ENCODE measurements at places on chromosomes 5 and 9. TPM values are rescaled to one million over a fixed set of nuclear protein-coding genes. Genes with fewer than 3 reads are reported as not detected.
A peak's percentile ranks its signal among the peaks of the same experiment; 100 is the strongest.

ACTBL2 gene
- 0.47 TPM for total RNA-seq

SMIM3 gene
- 4.4 TPM for total RNA-seq

ZFP37 gene
- total RNA-seq: 1.2 TPM

IFNK gene
- total RNA-seq: not detected

ZNF483 gene
- not detected for total RNA-seq

SLC30A5 gene
- total RNA-seq: 85.9 TPM

HTR1A gene
- total RNA-seq: not detected

CDHR2 gene
- total RNA-seq: not detected

SPINK4 gene
- total RNA-seq: not detected

DNA sequence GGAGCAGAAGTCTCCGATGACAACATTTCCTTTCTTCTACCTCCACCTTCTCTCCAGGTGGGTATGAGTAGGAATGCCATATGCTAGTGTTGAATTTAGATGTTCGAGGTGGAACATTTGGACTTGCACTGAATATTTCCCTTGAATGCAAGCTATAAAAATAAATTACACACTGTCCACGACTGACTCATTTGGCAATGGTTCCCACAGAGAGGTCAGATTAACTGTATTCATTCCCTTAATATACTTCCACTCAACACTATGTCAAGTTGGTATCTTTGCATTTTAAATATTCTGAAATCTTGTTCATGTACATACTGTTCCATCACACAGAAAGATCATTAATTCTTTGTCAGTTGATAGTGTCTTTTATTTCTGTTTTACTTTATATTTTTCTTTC lies 222.6 kb upstream of the PIK3R1 start:
- no peak for DNase-seq

DNA sequence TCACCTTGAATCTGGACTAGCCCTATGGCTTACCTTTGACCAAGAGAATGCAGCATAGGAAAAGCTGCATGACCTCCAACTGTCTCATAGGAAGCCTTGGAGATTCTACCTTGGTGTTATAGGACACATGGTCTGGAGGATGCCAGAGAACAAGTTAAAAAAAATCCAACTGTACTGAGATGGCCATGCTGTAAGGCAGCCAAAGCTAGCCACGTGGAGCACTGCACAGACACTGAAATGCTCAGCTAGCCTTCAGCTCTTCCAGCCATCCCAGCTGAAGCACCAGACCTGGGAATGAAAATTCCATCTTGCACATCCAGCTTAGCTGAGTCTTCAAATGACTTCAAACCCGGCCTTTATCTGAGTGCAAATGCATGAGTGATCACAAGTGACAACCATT lies 6.0 kb upstream of the GRAMD2B start:
- no peak for DNase-seq

DNA sequence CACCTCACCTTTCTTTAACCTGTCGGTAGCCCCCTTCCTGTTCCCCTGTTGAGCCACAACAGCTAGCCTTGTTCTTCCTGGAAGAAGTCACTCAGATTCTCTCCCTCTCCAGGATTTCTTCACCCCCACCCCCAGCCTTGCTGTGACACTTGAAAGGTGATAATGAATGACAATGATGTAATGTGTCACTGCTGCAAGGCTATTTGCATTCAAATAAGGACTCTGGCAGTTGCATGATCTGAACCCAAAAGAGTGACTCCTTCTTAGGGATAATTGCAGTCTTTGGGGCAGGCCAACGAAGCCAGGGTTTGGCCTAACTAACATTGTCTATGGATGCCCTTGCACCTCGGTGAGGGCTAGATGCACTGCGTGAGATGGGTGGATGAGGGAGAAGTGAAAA lies 154.4 kb upstream of the CLINT1 start:
- DNase-seq: no peak

DNA sequence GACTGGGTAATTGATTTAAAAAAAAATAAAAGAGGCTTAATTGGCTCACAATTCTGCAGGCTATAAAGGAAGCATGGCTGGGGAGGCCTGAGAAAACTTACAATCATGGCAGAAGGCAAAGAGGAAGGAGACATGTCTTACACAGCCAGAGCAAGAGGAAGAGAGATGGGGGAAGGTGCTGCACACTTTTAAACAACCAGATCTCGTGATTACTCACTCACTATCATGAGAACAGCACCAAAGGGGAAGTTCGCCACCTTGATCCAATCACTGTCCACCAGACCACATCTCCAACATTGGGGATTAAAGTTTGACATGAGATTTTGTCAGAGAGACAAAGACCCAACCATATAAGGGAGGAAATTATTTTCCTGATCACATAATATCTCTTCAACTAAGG lies 138.8 kb upstream of the NR4A3 start:
- DNase-seq: no peak

GRCh38 chr9:99750526-99750925 lies 71.2 kb upstream of the NR4A3 start:
- no peak for DNase-seq

DNA sequence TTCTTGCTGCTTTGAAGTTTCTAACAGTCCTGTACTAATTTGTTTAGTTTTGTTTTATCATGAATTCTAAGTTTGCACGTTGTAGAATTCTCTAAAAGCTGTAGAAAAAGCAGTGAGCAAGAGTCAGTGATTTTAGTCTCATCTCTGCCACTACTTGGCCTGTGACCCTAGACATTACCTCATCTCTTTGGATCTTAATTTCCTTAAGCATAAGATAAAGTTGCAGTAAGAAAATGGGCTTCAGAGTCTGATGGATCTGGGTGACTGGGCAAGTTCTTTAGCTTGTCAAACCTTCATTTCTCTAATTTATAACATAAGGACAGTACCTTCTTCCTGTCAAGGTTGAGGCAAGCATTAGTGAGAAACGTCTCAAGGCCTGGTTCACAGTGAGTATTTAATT lies 247.9 kb downstream of the DMRT2 start:
- no peak for DNase-seq

- DNase-seq: no peak
These were observed 3.1 kb upstream of the FCN2 start for GRCh38 chr9:134877541-134877940.

- DNase-seq: no peak
These were observed 78.8 kb upstream of the NTRK2 start for GRCh38 chr9:84590706-84591105.

- no peak for DNase-seq
These were observed 31.1 kb downstream of the FBXO38 start for GRCh38 chr5:148414833-148415232.

- DNase-seq: peak; percentile 37
These were observed 123.7 kb downstream of the PSD2 start for GRCh38 chr5:139919308-139919707.

DNA sequence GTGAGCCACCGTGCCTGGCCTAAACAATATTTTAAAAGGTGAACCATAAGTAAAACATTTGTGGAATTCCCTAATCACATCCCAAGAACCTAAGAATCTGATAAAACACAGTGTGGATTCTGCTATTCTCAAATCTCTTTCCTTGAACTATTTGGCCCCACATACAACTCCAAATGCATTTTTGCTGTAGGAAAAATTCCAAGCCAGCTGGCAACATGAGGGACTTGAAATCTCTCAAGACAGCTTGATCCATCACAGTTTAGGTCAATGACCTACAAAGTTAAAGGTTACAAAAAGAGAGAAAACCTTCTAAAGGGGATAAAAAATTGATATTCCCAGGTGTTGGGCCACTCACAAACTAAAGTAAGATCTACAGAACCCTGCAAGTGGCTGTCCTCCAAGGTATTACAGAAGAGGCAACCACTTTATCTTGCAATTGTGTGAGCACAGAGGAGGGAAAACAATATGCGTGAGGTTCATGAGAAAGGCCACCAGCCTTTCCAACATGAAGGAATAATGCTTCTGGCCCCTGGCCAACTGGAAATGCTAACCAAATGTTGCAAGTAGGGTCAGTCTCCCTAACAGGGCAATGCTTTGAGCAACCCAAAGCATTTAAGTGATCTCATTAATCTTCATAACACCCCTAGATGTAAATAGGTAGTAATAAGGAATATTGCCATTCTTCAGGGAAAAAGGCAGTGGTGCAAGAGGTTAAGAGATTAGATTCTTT lies 221.4 kb downstream of the SEMA5A start:
- no peak for DNase-seq

DNA sequence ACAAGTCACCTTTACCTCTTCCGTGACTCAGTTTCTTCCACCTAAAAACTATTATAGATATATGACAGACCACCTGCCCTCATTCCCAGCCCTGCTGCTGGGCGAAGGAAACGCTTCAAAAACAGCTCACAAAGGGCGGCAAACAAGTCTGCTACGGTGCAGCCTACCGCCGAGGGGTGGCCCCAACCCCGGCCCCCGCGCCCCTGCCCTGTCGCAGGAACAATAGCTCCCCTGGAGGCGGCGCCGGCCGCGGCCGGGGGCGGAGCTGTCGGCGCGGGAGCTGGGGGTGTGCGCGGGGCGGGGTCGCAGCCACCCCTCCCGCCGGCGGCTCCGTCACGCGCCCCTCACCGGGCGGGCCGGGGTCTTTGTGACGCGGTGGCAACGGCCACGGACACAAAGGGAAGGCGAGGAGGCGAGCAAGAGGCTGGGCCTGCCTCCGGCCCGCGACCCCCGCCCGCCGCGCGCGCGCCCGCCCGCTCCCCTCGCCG lies at the start of gene TMEFF1:
TMEFF1 (plus strand) TSS at position 362 of the 488 bp plus-strand sequence. CDS start 396 bp downstream, outside the sequence.
- no peak for DNase-seq

DNA sequence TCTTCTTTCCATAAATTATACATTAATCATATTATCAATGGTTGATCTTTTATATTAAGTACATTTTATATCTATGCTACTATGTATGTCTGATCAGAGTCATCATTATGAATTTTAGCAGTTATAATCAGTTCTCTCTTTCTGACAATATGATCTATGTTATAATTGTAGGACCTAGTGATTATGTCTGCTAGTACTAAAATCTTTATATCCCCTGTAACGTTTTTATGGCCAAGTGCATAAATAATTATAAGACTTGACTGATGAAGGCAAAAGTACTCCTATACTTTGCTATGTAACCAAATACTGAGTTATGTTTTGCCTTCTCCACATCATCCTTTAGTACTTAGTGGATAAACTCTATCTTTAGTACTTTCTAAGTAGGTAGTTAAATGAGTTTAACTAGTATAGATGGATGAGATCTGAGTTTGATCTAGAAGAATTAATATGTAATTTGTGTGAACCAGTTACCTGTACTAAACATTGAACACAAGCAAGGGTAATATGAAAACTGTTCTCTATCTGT lies 75.4 kb downstream of the SLF1 start:
- no peak for DNase-seq

DNA sequence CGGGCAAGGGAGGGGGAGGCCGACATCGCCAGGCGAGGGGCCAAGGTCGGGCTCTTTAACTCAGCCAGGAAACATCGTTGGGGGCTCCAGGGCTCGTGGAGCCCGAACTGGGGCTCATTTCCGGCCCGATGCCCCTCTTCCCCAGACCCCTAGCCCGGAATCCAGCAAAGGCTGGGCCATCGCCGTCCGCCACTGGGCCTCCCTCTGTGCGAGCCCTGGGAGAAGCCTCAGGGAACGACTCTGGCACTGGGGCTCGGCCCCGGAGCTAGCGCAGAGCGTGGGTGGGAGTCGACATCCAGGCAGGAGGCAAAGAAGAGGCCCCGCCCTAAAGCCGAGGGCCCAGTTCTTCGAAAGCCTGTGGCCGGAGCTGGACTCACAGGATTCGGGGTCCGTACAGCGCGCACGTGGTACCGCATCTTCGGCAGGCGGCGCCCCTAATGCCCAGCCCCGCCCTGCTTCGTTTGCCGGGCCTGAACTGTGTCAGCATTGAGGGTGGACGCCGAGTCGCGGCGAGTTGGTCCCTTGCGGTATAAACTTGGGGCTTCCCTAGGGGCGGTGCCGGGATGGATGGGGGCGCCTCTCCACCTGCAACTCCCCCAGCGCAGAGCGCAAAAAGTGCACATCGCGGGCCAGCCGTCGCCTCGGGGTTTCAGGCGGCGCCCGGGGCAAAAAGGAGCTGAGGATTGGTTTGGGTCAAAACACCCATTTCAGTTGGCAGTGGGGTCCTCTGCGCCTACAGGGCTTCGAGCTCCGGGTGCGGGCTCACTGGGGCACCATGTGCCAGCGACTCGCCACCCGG lies 3.6 kb upstream of the PAX5 start:
- no peak for DNase-seq

GRCh38 chr5:103291606-103292005 lies 33.0 kb downstream of the MACIR start:
- no peak for DNase-seq

- DNase-seq: no peak
These were observed 1.8 kb downstream of the NFIB start for GRCh38 chr9:14311956-14312685.

GRCh38 chr5:144142139-144142823 lies 28.2 kb downstream of the YIPF5 start:
- DNase-seq: peak; percentile 53

DNA sequence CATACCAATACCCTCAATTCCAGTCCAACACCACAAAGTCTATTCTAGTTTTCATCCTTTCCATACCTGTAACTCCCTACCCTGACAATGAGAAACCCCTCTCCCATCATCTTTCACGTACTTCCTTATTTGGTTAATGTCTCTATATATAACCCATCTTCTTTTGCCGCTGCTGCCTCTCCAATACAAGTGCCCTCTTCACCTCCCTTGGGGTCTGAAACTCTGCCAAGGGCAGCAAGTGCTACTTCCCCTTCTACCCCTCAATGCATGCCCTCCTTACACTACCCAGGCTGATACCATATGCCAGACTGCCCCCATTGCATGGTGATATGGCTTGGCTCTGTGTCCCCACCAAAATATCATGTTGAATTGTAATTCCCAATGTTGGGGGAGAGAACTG lies 24.4 kb upstream of the SMIM15 start:
- no peak for DNase-seq

- no peak for DNase-seq
These were observed 24.2 kb upstream of the HAND1 start for GRCh38 chr5:154502180-154502579.

DNA sequence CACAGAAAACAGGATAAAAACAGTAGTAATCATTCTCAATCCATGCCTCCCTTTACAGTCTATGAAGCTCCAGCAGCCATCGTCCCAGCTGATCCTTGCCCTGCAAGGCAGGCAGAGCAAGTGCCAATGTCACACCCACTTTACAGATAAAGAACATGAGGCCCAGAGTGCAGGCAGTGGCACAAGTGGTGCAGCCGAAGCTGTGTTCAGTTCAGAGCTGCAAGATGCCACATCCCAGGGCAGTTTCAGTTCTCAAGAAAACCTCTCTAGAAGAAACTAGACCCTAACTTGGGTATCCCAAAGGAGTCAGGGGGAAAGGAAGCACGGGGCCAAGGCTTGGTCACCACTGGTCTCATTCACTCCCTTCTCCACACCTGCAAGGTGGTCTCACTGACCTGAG lies 34.6 kb upstream of the CPLX2 start:
- no peak for DNase-seq

- DNase-seq: no peak
These were observed 19.4 kb upstream of the RNF130 start for GRCh38 chr5:180090769-180091546.

DNA sequence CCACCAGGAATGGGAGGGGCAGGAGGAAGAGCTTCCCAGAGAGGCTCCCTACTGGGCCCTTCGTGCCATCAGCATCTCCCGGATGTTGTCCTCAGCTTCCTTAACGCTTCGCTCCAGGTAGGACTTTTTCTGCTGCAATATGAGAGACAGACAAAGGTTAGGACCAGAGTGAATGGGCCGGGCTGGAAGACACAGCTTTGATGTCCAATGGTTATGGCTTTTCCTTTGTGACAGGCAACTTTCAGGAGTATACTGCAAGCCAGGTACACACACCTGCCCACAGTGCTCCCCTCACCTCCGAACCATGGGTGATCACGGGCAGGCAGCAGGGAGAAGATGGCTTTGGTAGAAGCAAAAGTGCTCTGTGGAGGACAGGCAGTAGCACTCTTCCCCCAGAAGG lies 57.0 kb downstream of the PFDN1 start:
- no peak for DNase-seq

All from HT1080 (cell line).